ENCODE measurements at places on chromosomes 12 and 14.

- DNase-seq: no peak
Observed at GRCh38 chr12:52252728-52253343, 19.8 kb downstream of the KRT7 start.

- no peak for DNase-seq
Observed at GRCh38 chr14:33347796-33348195, 409.1 kb downstream of the NPAS3 start.

GRCh38 chr12:42213954-42214426 lies 24.1 kb downstream of the YAF2 start:
- no peak for DNase-seq

GRCh38 chr14:28831126-28831525 lies 64.5 kb downstream of the FOXG1 start:
- no peak for DNase-seq

- no peak for DNase-seq
Observed at GRCh38 chr12:89041078-89041477, 311.2 kb downstream of the DUSP6 start.

GRCh38 chr12:94663702-94664101 lies 13.3 kb upstream of the TMCC3 start:
- no peak for DNase-seq

DNA sequence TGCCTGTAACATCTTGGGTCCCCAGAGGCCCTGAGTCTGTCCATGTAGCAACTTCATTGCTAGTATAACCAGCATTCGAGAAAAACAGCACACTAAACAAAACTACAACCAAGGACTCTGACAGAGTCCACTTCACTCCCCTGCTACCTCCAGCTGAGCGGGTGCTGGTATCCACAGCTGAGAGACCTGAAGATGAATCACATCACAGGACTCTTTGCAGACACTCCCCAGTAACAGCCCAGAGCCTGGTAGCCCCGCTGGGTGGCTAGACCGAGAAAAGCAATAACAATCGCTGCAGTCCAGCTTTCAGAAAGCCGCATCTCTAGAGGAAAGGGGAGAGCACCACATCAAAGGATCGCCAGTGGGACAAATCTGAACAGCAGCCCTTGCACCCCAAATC lies 9.0 kb upstream of the IQSEC3 start:
- no peak for DNase-seq

GRCh38 chr12:65355461-65355860 lies 77.0 kb downstream of the MSRB3 start:
- DNase-seq: no peak

DNA sequence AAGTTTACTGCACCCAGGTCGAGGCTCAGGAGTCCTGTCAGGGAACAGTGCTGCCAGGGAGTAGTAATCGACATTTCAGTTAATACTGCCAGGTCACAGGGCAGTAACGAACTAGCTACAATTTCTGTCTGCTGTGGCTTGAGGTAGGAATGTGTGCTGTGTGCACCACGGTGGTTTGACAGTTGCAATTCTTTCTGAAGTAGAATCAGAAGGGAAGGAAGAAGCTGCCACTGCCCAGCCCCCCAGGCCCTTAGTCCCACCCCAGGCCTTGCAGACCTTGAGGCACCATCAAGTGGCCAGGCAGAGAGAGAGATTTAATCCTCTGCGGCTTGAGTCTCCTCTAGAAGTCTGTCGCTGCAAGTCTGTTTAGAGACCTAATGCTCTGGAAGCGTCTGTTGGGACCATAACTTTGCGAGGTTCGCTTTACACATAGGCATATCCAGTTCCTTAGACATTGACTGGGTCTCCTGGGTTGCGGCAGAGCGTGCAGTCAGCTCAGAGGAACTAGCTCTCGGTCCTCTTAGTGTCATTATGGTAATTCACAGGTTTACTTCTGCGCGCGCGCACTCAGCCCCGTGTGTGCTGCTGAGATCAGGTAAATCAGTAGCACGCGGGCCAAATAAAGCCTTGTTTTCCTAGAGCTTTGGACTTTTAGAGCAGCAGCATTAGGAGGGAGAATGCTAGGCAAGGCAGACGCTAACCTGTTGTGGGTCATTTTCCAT lies 9.8 kb downstream of the NKX2-1 start:
- DNase-seq: peak; percentile 52

GRCh38 chr12:102769323-102769916 lies 147.6 kb downstream of the PAH start:
- DNase-seq: peak; percentile 32

GRCh38 chr12:49288412-49288853 lies 6.5 kb upstream of the PRPH start:
- DNase-seq: peak; percentile 53

Measured in NCI-H1436 (cell line).